Suprapubic skin (tissue), 4 donors: ENCODE measurements at places on chromosomes 3 and 15.

DNA sequence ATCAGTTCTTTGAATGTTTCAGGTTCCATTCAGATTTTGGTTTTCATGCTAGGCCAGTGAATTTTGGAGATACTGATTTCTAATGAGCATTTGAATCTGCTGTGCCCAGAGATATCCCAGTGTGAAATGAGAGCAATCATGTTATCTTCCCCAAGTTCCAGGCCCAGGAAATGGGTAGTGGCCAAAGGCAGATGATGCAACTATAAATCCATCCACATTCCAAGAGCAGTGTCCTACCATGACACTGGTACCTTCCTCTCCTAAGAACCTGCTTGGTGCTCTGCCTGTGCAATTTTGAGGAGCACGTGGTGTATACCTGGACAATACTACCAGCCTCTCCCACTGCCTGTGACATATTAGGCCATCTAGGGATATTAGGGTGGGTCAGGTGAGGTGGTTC is 186.8 kb downstream of the SLCO3A1 start:
- no peak for DNase-seq

DNA sequence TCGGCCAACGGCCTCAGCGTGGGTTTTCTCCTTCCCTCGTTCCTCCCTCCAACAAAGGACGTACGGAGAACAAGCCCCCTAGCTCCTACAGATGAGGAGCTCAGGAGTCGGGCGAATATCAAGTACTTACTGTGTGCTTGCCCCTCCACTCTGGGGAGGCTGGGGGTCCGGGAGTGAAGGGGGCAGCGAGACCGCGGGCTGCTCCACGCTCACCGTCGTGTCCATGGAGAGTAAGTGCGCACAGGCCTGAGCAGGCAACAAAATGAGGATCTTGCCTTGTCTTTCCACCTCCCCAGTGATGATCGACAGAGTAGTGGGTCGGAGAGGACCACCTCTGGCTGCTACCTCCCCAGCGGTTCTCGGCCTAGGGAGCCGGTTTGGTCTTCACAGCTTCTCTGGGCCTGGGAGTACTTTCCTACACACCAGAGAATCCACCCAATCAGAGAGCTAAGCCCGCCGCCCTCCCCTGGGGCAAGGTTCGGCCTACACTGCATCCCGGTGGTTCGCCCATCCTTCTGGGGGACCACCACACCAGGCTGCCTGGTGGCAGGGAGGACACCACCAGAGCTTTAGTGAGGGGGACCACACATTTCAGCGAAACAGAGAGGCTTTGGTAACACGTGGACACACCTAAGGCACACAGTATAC is 603 bp upstream of the TRANK1 start:
- DNase-seq = no peak

DNA sequence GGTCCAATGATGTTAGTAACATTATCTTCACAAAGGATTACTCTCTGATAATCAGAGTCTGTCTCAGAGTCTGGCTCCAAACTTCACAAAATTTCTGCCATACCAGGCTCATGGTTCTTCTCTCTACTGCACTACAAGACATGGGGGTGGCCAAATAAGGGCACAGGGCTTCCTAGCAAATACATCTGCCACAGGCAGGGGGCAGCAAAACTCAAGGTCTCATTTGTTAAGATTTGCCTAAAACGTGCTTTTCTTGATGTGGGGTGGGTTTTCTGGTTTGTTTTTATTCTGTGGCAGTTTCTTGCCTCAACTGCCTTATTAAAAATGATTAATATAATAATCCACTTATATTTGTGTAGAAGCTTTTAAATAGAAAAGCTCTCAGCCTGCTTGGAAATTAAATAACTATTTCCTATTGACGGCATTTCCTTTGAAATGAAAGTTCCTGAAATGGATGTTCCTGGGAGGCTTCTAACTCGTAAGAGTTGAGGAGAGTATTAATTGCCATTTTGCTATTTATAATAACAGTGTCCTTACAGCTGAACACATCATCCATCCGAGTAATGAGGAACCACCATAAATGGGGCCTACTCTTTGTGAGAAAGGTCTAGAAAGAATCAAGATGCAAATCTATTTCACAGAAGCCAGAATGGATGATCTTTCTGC is 53.8 kb downstream of the SST start:
- no peak for DNase-seq

DNA sequence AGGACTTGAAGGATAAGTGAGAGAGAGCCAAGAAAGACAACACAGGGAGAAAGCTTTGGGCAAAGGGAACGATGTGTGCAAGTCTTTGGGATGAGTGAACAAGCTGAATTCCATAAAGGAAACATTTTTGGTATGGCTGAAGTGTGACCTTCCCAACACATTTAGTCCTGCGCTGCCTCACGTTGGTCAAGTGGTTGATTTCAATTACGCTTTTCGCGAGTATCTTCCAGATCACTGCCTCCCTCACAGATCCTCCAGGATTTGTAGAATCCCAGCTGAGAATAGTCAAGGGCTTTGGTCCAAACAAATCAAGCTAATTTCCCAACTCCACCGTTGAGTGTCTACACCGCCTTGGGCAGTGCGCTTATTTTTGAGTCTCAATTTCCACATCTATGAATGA is 338.4 kb upstream of the ADAMTS9 start:
- DNase-seq = no peak

- no peak for DNase-seq
Observed at GRCh38 chr15:92315595-92316211, 78.0 kb upstream of the ST8SIA2 start.

DNA sequence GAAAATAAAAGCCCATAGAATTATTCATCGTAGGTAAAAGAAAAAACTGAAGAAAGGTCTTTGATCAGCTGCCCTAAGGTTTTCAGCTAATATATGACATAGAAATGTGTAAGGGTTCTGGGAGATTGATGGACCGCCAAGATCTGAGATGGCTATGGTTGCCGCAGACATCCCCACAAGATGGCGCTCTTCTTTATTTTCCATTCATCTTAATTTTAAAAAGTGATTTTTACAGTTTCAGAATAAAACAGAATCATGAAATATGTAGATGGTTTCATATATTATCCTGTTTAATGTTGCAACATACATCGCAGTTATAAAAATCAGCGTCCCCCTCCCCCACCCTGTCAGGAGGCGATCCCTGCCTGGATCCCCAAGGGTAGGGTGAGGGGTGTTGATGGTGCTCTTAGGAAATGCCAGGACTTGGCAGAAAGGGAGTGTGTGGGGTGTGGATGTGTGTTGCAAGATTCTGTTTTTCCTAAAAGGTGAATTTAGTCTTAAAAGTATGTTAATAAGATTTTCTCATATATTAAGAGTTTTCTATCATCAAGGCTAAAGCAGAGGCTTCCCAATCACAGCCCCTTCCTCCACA is 68.8 kb downstream of the ANXA2 start:
- DNase-seq = no peak

DNA sequence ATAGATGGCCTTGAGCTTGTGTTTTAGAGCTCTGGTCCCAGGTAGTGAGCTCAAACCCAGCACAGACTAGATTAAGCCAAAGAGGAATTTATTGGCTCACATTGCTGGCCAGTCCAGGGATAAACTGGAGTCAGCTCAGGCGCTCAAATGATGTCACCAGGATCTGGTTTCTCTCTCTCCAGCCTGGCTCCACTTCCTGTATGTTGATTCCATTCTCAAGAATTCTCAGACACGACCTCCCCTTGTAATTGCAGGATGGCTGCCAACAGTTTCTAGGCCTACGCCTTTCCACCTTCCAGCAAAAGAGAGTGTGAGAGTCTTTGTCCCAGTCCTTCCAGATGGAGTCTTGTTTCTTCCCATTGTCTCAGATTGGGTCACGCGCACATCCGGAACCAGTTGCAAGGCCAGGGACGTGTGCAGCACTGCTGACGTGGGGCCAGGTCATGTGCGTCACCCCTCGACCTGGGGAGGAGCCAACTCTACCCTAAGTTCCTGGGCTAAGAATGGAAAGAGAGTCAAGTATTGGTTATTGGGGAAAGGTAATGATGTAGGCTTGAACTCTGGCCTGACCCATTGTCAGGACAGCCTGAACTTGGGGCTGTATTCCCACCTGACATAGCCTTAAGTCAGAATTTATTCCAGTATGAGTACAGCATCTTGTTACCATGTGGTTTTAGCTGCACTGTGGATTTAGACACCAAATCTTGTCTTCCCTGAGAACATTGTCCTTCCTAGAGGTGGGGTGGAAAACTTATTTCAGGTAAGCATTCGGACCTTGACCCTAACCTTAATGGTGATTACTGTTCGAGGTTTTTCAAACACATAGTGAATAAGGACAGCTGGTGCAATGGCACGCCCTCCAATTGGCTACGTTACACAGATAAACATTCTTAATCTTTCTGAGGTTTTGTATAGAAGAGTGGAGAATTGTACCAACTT is 31.6 kb downstream of the CACNA1D start:
- DNase-seq = no peak

DNA sequence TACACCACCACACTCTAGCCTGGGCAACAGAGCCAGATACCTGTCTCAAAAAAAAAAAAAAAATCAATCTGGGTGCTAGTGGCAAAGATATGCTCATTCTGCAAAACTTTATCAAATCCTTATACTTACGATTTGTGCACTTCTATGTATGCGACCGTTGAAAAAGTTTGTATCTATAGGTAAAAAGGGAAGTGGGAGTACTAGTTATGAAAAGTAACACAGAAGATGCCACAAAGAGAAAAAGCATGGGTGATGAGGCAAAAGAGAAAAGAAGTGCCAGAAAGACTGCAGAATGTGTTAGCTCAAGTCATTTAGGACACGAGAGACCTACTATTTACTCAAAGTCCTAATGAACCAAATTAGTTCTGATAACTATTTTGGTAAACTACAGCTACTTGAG is 407.8 kb downstream of the SHQ1 start:
- no peak for DNase-seq

- no peak for DNase-seq
Observed at GRCh38 chr3:127462111-127462655, 128.3 kb downstream of the TPRA1 start.

GRCh38 chr3:17947833-17948232 is 205.4 kb upstream of the TBC1D5 start:
- DNase-seq = no peak

GRCh38 chr15:69810431-69811354 is 287.0 kb downstream of the TLE3 start:
- no peak for DNase-seq

DNA sequence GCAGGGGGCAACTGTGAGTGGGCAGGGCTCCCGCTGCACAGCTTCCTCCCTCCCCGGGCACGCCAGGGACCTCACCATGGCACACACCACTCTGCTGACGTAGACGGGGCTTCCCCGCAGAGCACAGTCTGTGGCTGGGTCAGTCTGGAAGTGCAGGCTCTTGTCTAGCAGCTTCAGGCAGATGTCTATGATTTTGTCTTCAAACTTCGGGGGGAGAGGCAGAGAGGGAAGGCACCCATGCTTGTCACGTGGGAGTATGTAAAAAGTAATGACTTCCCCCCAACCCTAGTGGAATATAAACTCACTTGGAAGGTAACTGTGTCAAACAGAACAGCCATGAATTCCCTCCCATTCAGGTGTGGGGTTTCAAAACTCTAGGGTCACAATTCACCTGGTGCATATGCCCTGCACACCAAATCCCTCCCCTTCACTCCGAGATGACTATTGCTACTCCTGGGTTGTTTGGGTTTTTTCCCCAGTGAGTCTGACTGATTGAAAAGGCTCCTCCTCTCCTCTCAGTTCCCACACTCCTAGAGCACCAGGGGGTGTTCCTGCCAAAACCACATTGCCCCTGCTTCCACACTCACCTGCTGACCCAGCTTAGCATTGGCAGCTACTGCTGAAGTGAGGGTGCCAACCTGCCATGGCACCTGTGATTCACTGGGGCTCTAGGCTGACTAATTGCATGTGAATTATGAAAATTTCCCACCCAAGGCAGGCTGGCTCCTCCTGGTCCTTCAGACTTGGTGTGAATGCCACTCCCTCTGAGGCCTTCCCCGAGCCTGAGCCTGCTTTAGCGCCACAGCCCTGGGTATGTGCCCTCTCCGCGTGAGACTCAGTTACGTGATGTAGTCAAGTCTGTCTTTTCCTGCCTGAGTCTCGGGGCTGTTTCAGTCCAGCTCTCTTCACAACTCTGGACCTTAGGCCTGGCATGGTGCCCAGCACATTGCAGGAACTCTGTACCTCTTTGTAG is 13.0 kb downstream of the TGM5 start:
- DNase-seq = no peak

DNA sequence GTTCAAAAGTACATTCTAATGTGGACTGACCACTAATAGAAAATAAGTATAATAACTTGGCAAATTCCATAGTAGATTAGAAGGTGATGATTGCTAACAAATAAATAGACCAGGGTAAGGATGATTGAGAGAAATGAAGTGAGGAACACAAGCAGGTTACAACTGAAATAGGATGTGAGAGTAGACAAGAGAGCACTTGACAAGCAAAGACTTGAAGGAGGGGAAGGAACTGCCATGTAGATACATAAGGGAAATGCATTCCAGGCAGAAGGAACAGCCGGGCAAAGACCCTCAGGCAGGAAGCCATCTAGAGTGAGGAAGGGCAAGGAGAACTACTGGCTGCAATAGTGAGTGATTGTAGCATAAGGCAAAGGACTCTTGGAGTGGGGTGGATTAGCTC is 5.0 kb downstream of the PLA1A start:
- no peak for DNase-seq

DNA sequence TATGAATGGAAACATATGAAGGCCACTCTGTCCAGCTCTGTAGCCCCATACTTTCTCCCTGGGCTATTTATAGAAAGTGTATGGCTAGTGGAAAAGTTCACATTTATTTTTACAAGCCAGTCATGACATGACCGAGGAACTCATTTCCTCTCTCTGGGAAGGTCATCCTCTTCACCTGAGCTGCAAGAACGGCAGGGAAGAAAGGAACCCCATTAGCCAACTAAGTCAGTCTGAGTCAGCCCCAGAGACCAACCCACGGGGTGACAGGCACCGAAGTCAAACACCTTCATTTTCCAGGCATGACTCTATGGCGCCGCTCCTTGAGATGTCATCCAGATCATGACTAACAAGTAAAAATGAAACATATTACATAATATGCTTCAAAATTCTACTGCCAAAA is 4.8 kb downstream of the PAQR9 start:
- DNase-seq = no peak

DNA sequence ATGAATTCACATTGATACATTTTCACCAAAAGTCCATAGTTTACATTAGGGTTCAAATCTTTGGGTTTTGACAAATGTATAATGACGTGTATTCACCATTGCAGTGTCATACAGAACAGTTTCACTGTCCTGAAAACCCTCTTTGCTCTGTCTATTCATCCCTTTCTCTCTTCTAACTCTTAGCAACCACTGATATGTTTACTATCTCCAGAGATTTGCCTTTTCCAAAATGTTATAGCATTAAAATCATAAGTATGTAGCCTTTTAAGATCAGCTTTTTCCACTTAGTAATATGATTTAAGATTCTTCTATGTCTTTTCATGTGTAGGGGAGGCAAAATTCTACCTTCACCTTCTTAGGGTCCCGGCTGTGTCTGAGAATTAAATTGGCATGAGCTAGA is 203.8 kb downstream of the TPRG1 start:
- DNase-seq = no peak

DNA sequence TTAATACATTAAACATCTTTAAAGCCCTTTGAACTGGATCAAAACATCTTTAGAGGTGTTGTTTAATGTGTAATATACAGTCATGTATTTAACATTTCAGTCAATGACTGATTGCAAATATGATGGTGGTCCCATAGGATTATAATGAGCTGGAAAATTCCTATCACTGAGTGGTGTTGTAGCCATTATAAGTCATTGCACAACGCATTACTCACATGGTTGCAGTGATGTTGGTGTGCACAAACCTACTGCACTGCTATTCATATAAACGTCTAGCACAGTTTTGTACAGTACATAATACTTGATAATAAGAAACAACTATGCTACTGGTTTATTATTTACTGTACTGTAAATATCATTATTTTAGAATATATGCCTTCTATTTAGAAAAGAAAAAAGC is 75.6 kb downstream of the DTWD1 start:
- DNase-seq = no peak

GRCh38 chr15:92460023-92460422 is 66.3 kb downstream of the ST8SIA2 start:
- no peak for DNase-seq
